ENCODE measurements at places on chromosomes 1 and 21.

GRCh38 chr1:165992533-165992932 lies 165.1 kb downstream of the UCK2 start:
- no peak for DNase-seq

GRCh38 chr1:25433389-25434186 lies 2.9 kb downstream of the MACO1 start:
- DNase-seq: no peak

- no peak for DNase-seq
Measured at GRCh38 chr1:76082062-76082461, 7.5 kb downstream of the ST6GALNAC3 start.

DNA sequence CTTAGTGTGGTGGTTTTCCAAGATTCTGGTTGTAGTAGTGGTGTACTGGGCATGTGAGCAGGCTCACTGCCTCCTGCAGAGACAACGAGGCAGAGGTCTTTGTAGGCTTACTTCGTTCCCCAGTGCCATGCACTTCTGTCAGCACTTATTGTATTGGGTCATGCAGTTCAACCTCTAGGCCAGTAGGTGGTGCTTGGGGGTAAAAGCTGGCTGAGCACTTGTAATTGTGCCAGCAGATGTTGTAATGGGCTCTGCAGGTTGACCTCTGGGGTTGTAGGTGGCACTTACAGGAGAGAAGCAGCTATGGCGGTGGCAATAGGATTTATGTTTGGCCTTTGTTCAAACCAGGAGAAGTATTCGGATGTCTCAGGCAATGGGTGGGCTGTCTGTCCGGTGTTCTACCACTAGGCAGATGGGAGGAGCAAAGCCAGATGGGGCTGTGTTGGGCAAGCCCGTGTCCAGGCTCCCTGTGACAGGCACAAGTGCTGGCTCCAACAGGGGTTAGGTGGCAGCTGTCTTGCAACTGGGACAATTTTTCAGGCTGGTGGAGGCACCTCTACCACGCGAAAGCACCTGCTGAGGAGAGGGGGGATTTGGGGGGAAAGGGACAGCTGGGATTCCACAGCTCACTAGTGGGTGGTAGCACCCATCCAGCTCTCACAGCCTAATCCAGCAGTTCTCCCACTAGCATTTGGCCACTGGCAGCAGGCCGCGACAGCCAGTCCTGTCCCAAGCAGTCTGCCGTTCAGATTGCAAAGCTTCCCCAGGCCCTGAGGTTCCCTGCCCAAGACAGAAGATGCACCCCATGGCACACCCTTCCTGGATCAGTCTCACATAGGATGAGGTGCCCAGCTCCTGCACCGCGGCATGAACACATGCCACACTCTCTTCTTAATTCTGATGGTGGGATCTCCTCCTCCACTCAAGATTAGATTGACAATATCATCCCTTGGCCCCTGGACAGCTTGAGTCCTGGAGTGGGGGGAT lies 274.5 kb downstream of the CTH start:
- no peak for DNase-seq

DNA sequence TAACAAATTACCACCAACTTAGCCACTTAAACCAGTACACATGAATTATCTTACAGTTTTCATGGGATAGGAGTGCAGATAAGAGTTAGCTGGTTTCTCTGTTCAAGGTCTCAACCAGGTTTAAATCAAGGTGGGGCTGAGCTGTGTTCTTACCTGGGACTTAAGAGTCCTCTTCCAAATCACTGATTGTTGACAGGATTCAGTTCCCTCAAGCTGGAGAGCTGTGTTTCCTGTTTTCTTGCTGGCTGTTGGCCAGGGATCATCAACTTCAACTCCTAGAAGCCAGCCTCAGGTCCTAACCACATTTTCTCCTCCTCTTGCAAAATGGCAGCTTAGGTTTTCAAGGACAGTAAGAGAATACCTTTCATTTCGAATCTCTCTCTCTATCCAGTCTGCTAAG lies 123.8 kb upstream of the CHRM3 start:
- no peak for DNase-seq

DNA sequence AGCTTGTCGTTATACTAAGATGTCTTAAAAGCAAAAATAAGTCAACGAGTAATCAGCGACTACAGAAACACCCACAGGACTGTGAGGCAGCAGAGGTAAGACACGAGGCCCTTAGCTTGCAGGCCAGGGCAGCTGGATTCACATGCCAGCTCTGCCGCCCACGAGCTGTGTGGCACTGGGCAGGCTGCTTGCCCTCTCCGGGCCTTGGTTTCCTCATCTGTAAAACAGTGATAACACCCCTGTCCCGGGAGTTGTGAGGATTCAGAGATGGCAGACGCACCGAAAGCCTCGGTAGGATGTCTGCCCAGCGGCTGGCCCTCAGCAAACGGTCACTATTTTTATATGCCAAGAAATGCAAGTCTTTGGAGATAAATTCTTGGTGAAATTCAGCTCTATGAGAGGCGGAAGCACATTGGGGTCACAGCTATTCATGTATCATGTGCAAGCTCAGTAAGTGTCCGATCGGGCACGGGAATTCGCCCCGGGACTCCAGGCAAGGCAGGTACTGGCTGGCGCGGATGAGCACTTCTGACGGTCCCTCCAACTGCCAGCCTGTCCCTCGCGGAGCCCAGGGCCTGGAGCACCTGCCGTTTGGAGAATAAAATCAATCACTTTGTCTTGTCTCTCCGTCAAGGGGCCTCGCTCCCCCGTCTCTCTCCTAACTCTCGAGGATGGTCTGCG lies 1.1 kb downstream of the C2CD2 start:
- DNase-seq: no peak
